Activated T-helper 1 cell treated with anti-CD3 and anti-CD28 coated beads, Interleukin-2, amount 50 U/mL, for 16 hours (primary cell): ENCODE measurements at places on chromosomes 7 and 10.

- DNase-seq = no peak
These were observed 38.9 kb upstream of the LANCL2 start for GRCh38 chr7:55326081-55326835.

GRCh38 chr7:29435167-29435566 is 128.5 kb upstream of the PRR15 start:
- no peak for DNase-seq

- DNase-seq = no peak
These were observed 32.6 kb downstream of the TMEM270 start for GRCh38 chr7:73893342-73894101.

DNA sequence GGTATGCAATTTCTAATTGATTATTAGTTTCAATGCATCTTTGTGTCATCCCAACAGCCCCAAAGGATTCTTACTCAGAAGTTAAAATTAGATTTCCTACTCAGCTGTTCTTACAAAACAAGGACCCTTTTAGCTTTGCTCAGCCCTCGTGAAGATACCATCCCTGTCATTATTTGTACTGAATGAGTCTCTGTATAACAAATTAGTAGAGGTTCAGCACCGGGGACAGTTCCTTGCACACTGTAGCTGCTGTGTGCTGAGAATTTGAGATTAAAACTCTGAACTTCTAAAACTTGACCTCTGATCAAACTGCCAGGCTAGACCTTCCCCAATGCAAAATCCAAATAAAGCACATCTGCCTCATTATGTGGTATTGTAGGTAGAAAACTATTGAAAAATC is 299.1 kb downstream of the LHFPL3 start:
- no peak for DNase-seq

DNA sequence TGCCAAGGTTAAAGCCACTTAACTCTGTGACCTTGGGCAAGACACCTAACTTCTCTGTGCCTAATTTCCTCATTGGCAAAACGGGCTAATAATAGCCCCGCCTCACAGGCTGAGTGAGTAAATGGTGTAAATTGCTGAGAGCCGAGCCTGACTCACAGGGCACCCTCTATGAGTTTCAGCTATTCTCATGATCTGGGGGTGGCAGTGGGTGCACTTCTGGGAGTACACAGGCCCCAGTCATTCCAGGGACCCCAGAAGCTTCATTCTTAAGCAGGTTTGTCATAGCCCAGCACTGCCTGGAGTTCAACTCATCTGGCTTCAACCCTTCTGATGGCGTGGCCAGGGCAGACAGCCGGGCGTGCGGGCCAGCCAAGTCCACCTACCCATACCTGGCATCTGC is 137.2 kb downstream of the GRID1 start:
- no peak for DNase-seq

DNA sequence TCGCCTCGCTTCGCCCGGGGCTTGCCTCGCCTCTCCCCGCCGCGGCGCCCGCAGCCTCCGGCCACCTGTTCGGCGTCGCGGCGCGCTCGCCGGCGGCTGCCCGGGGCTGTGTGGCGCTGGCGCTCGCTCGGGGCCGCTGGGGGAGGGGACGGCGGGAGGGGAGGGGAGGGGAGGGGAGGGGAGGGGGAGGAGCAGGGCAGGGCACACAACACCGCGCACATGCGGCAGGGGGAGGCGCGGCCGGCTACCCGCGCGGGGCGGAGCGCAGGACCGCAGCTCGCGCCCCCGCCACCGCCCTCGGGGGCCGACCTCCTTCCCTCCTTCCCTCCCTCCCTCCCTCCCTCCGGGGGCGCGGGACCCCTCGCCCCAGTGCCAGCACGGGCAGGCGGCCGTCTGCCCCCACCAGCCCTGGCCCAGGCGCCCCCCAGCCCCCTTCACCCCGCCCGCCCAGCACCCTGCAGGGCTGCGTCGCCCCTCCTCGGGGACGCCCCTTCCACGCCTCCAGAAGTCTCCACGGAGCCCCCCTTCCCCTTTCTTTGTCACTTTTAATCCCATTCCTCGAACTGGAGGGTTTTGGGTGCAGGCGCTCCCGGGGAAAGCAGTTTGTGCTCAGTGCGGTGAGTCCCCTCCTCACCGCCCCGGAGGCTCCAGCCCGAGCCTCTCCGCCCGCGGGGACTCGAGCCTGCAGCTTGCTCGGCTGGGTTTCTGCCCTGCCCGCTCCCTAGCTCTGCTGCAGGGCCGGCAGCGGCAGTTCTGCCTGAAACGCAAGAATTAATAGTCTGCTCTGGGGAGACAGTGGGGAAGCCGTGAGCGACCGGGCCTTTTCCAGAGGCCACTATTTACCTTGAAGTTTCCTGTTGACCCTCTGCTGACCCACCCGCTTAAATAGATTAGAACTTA is at the start of gene PARD3:
Gene PARD3, minus strand, starts transcription at position 112 of the 900 bp plus-strand sequence. CDS start 301 bp downstream, outside the sequence.
- no peak for DNase-seq

DNA sequence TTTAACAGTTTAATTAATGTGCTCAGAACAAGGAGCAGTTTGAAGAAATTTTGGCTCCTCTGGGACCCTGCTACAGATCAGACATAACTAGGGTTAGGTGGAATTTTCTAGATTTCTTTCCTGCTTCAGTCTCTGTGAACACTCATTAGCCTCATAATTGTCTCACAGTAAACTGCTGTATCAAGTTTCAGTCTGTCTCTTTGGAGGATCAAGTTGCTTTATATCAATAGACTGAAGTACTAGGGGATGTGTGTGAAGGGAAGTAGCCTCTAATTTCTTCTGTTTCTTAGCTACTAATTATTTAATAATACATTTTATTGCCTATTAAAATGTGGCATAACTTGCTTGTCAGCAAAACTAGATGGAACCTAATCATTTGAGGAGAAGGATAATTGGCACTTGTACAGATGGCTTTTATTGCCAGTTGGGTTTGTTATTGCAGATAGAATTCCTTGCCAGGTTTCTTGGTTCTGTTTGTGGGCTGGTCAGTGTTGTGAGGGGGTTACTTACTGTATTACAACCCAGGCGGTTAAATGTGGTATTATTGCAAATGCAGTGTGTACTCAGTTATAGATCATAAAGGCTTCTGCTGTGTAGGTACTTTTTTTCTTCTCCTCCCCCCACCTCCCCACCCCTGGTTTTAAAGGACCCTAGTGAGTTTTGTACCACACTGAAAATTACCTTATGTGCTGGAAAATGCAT is 758.0 kb downstream of the AUTS2 start:
- no peak for DNase-seq

DNA sequence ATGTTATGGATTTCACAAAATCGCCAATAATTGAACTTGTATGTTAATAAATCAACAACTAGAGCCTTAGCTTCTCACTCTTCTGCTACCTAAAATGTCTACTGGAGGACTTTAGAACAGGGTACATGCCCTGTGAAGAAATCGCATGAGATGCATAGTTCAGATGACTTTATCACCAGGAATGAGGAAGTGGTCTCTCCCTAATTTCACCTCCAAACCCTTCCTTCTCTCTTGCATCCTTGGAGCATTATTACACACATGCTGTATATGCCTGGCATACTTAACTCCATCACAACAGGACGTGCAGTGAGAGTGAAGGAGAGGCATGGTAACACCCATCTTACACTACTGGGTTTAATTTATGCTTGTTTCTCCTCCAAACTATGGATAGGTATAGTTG is 27.8 kb downstream of the RHEB start:
- DNase-seq = no peak

GRCh38 chr10:79380125-79380945 is 33.1 kb downstream of the PPIF start:
- DNase-seq = no peak
